ENCODE measurements at places on chromosomes 6 and 20.
A peak's percentile ranks its signal among the peaks of the same experiment; 100 is the strongest.

DNA sequence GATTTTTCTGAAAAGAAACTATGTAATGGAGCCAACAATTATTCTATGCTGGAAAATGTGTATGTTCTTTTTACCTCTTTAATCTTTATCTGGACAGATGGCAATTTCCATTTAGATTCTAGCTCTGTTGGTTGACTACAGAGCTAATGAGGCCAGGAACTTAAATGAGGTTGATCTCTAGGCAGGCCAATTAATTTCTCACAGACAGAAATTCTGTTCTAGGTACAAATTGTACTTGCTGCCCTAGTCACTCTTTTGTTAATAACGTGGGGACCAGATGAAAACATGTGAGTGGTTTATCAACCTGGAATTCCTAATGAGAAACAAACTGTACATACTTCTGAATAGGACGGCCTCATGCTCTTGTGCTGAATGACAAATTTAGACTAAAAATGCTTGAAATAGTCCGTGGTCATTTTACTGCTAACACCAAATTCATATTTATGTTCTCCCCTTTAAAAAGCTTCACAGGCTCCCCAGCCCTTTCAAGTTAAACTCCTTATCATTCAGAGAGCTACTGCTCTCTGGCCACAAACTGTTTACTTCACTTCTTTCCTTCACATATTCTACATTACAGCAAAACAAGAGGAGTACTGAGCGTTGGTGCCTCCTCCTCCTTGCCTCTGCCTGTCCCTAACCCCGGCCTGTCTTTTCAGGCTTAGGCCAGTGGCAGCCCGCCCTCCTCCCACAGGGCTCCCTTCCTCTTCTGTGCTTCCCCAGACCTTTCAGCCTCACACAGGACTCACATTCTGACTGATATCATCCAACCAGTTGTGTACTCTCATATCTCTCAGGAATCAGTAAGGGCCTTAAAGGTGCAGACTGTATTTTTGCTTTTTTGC, 41.4 kb downstream of the DTNBP1 start:
- no peak for DNase-seq

DNA sequence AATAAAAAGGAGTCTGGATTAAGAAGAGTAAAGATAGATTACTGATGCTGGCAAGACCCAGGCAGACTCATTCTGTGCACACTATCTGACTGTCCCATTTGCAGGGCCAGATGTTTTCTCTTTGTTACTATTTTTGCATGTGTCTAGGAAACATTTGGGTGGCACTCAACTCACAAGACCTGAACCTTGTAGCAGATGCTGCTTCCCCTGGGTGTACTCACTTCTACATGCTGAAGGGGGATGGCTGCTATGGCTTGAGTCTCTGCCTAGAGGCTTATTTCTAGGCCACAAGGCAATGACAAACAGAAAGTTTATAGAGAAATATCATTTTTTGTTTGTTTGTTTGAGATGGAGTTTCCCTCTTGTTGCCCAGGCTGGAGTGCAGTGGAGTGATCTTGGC, 351.4 kb downstream of the FOXA2 start:
- DNase-seq, result no peak

DNA sequence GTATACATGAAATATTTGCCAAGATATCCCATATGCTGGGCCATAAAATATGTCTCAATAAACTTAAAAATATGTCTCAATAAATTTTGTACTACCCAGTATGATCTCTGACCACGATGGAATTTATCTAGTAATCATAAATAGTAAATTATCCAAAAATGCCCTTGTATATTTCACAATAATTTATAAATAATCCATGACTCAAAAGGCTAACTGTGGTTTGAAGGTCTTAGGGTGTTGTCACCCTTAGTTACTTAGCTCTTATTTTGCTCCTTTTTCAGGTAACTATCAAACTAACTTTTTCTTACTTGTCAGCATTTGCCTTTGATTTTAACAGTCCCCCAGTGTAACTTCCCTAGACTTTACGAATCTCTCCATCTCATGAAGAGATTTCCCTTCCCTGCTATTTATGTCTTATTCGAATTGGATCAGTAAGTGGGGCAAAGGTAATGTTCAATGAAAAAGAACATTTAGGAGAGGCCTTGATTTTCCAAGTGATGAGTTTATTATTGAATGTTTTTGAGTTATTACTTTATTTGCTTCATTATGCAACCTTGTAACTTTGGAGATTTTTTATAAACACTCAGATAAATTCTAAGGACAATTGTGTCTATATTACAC, 109.0 kb upstream of the THBS2 start:
- DNase-seq, result no peak

DNA sequence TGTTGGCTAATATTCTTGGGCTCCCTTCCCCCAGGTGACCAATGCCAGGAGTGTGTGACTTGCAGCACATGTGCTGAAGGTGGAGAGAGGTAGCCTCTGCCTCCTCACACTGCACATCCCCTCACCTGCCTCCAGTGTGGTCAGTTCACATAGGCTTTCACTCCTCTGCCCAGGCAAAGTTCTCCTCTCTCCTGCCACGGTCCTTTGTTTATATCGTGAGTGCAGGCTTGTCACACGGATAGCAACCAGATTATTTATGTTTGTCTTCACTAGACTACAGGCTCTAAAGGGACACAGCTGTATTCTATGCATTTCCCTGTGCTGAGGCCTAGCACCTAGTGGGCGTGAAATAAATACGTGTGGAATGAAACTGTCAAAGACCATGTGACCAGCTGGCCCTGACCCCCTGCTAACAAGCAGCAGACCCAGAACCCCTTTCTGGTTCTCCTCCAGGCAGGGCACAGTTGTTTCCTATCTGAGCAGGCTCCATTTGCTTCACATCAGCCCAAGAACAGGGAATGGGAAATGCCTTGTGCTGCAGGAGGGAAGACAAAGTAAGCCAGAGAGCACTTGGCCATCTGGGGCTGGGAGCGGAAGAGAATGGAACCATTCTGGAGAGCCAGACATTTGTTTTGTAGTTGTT, 42.3 kb downstream of the UNC5CL start:
- peak; percentile 14 for DNase-seq

GRCh38 chr6:16450285-16450684, 211.9 kb downstream of the GMPR start:
- DNase-seq, result peak; percentile 70

DNA sequence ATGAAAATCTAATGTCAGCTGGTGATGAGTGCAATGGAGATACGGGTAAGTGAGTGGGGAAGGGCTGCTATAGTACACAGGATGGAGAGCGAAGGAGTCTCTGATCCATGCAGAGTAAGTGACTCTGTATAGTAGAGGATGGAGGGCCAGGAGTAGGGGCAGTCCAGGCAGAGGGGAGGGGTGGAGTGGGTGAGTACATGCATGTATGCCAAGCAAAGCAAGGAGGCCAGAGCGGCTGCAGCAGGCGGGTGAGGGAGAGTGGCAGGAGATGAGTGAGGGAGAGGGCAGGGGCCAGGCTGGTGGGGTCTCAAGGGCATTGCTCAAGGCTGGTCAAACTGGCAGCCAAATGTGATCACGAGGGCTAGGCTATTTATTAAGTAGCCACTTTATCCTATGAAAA, 94.0 kb downstream of the PREP start:
- no peak for DNase-seq

GRCh38 chr6:131911951-131912350, 39.2 kb downstream of the CCN2 start:
- DNase-seq, result peak; percentile 29

- DNase-seq, result no peak
These were observed 229.6 kb downstream of the FOXC1 start for GRCh38 chr6:1839361-1839760.

- DNase-seq, result no peak
These were observed 5.0 kb upstream of the GABRR1 start for GRCh38 chr6:89221971-89222711.

GRCh38 chr6:149461670-149462069, 23.1 kb downstream of the ZC3H12D start:
- DNase-seq, result no peak

DNA sequence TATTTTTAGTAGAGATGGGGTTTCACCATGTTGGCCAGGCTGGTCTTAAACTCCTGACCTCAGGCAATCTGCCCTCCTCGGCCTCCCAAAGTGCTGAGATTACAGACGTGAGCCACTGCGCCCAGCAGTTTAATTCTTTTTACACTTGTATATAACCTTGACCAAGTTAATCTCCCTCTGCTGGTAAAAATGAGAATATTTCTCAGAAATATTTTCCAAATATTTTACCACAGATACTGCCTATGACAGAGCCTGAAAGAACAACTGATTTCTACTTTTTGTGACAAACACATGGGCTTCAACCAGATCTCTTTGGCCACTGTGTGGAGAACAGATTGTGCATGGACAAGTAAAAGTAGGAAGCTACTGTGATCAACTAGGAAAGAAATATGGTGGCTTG, 21.2 kb upstream of the NHSL1 start:
- DNase-seq, result peak; percentile 74

- DNase-seq, result no peak
These were observed 369.0 kb downstream of the NRN1 start for GRCh38 chr6:5637714-5638113.

- no peak for DNase-seq
These were observed 36.3 kb upstream of the IBTK start for GRCh38 chr6:82283771-82284410.

- peak; percentile 69 for DNase-seq
These were observed 3.5 kb downstream of the TFAP2A start for GRCh38 chr6:10411131-10411970.

DNA sequence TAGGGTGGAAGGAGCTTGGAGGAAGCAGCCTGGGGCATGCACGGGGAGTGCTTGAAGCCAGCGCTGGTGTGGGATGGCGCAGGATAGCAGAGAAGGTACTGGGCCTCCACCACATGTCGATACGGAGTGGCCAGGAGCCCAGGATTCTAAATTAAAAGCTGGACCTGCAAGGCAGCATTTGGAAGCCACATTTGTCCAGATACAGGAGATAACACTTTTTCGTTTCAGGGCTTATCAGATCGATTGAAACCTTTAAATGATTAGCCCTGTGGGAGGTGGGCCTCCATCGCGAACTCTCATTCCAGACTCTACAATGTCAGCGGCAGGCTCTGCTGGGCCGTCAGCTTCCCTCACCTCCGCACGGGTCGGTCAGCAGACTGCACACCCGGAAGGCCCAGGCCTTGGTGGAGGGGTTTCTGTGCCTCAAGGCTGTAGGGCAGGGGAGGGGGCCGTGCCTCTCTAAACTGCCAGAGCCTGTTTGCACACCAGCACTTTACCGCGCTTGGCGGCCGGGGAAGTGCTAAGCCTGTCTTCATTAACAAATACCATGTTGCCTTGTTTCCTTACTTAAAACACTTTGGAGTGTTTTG, 17.9 kb downstream of the EDN3 start:
- DNase-seq, result no peak

DNA sequence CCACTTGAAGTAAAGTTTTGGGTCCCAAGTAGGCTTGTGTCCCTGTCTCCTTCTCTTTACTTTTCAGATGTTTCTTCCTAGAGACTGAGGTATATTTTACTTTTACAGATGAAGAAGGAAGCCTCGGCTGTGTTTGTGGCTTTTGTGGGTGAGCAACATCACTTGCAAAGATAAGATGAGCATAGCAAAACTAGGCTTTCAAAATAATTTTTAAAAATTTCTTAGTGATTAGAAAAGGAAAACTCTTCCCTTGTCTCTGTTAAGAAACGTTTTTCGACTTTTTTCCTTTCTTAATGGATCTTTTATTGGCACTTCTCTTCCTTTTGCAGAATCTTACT, 7.6 kb downstream of the PTPN1 start:
- DNase-seq, result no peak

DNA sequence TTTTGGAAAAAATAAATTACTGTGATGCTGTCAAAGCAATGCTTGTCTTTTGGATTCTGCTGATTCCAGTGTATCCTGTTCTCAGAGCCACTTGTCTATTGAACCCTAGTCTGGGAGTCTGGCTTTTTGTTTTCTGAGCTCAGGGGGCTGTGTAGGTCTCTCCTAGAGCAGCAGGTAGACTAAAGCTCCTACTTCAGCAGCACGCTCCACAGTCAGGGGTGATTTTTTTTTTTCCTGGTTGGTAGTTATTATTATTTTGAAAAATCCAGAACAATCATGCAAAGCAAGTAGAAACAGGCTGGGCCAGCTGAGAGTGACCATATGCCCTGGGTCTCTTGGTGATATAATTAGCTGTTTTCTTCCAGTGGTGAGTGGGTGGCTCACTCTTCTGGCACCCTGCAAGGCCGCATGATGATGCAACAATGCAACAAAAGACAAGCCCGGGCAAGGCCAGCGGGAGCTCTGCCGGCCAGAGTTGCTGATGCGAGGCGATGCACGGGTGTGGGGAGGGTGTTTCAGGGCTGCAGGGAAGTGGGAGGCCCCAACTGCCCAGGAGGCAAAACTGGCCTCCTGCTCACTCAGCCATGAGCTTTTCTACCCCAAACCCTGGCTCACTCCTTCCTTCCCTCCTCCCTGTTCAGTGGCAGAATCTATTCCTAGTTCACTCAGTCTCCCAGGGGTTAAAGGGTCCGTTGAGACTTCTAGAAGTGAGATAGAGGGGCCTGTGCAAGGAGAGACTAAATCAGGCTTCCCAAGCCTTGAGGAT, 11.5 kb upstream of the CDKN1A start:
- peak; percentile 93 for DNase-seq

GRCh38 chr6:4727671-4728435, 48.4 kb upstream of the CDYL start:
- peak; percentile 7 for DNase-seq
